ENCODE measurements at places on chromosomes 5 and 9. TPM values are rescaled to one million over a fixed set of nuclear protein-coding genes. Genes with fewer than 3 reads are reported as not detected.

KDM4C gene
- total RNA-seq, result 14.2 TPM

DNA sequence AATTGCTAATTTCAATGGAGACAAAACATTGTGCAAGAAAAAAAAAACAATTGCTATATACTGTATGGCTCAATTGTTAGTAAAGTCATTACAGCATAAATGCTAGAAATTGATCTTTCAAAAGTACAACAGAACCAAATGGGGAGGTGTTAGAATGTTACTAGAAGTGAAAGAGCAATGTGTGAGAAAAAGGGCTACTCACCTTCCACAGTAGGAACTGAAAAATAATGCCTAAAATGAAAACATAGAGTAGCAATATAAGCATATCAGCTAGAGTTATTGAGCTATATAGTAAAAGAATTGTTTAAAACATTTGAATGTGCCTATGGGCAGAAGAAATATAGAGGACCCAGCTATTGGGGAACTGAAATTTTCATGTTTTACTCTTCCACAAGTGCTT, 10.9 kb upstream of the RXFP3 start:
- DNase-seq, result no peak

GRCh38 chr9:33676746-33677505, 118.4 kb upstream of the PRSS3 start:
- DNase-seq, result peak; percentile 36

DNA sequence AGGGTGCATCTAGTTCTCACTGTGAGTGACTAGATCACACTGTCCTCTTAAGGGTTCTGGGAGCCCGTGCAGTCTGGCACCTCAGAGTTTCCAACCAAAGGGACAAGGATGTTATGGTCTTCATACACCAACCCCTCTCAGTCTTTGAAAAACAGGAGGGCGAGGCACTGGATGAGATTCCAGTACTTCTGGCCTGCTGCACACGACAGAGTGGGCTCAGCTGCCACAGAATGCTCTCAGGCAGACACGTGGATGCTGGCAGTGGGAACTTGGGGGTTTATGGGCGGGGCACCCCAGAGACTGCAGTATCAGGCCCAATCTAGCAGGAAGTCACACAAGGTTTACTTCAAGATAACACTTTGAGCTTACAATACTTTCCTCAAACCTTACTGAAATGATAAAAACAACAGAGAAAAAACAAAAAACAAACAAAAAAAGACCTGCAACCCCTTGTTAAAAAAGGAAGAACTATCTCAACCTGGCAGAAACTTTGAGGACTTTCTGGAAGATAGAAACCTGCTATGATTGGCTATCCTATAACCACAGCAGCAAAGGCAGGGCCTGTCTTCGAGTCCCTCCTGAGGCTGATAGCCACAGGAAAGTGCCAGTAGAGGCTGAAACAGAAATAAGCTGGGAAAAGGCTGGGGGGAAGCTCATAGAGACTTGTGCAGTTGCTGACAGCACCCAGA, 28.3 kb upstream of the TGFBR1 start:
- peak; percentile 37 for DNase-seq

- DNase-seq, result no peak
Measured at GRCh38 chr5:33975852-33976251, 8.6 kb downstream of the SLC45A2 start.

DNA sequence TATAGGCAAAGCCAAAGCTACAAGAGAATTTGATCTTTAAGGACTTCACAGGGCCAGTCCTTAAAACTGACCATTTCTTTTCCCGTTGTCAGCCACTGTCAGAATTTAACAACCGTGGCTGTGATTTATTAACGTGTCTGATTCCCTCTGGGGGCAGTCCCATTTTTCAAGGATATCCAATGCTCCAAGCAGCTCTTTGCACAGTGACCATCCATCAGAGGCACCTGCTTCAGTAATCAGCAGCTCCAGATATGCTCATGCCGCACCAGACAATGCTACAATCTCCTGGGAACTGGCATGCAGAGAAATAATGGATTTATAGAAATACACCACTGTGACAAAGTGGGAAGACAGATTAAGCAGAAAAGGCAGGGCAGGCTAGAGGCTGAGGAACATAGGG, 163.3 kb upstream of the PPP1R2B start:
- DNase-seq, result no peak

- DNase-seq, result no peak
Measured at GRCh38 chr5:102874054-102874453, 118.9 kb downstream of the PAM start.

DNA sequence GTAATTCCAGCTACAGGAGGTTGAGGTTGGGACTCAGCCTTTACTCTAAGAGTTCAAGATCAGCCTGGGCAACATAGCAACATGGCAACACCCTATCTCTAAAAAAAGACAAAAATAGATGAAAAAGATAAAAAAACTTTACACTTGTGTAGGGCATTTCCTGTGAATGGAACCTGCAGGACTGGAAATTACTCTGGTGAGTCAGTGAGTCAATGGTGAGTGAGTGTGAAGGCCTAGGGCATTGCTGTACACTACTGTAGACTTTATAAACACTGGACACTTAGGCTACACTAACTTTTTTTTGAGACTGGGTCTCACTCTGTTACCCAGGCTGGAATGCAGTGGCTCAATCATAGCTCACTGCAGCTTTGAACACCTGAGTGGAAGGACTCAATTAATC, 19.5 kb upstream of the ARSI start:
- no peak for DNase-seq

OGN gene
- total RNA-seq, result 8.1 TPM

- no peak for DNase-seq
Measured at GRCh38 chr5:178464431-178465048, 125.7 kb downstream of the COL23A1 start.

DNA sequence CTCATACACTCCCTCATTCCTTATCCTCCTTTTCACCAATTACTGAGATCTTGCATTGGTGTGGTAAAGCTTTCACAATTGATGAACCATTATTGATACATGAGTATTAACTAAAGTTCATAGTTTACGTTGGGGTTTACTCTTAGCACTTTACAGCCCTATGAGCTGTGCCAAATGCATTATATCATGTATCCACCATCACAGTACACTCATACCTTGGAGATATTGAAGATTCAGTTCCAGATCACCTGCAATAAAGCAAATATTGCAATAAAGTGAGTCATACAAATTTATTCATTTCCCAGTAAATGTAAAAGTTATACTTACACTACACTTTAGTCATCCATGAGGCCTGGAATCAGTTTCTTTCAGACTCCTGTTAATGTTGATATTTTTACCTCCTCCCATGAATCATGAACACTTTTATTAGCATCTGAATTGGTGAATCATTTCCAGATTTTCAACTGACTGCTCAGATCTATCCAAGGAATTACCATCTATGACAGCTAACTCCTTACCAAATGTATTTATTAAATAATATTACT, 546.6 kb upstream of the PTPRD start:
- no peak for DNase-seq

SLC6A7 gene
- not detected for total RNA-seq

DNA sequence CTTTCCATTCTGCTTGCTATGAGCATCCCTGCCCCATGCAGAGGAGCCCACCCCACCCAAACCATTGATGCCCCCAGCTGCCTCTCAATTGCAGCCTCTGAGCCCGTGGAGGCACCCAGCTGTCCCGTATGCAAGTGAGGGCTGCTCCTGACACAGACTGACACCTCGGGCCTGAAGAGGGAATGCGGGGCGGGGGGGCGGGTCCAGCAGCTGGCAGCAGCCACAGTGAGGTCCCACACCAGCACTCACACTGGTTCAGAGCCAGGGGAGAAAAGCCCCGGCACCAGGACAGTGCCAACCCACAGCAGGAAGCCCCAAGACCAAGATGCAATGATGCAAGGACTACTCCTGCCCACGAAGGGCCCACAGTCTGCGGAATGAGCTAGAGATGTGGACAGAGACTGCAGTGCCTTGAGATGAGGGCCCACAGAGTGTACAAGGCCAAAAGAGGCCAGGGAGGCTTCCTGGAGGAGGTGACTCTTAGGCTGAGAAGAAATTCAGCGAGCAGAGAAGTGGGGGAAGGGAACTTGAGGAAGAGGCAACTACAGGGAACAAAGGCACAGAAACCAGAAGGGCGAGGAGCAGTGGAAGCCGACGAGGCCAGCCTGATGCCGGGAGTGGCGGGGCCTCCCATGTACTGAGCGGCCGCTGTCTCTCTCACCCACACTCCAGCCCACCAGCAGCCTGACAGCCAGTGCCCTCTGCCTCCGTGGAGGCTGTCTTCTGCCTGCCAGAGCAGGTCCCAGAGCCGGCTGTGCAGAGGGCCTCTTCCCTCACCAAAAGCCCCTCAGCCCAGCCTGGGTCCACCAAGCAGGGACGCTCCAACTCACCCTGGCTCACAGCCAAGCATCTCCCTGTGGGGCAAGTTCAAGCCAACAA, 9.2 kb downstream of the EEIG1 start:
- no peak for DNase-seq

- no peak for DNase-seq
Measured at GRCh38 chr9:113677569-113677968, 198.5 kb upstream of the ZNF618 start.

GRCh38 chr9:87672586-87672985, 53.3 kb upstream of the CTSL start:
- no peak for DNase-seq

- DNase-seq, result no peak
Measured at GRCh38 chr5:147669169-147669869, 113.2 kb downstream of the JAKMIP2 start.

DNA sequence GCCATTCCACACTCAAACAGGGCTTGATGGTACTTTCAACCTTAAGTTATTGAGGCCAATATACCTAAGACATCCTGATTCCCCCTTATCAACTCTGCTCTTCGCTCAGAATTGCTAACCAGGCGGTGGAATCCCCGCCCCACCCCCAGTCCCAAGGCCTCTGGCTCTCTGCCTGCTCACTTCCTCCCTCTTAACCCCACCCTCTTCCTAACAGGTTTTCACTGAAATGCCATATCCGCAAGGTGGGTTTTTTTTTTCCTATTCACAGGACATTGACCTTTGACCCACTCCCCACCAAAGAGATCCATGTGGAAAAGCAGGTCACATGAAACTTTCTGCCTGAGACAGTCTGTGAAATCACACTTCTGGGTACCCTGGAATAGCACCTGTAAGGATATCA, 66.6 kb upstream of the IFNK start:
- peak; percentile 35 for DNase-seq

DNA sequence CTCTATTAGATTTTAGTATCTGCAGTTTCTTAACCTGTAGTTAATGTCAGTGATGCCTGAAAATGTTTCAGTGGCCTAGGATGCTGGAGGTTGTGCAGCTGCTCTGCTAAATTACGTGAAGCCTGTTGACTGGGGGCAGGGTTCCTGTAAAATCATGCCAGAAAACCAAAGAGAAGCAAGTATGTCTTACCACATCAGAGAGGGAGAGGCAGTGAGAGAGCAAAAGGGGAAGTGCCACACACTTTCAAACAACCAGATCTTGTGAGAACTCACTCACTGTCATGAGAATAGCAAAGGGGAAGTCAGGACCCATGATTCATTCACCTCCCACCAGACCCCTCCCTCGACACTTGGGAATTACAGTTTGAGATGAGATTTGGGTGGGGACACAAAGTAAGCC, 83.9 kb upstream of the CYLC2 start:
- no peak for DNase-seq

DNA sequence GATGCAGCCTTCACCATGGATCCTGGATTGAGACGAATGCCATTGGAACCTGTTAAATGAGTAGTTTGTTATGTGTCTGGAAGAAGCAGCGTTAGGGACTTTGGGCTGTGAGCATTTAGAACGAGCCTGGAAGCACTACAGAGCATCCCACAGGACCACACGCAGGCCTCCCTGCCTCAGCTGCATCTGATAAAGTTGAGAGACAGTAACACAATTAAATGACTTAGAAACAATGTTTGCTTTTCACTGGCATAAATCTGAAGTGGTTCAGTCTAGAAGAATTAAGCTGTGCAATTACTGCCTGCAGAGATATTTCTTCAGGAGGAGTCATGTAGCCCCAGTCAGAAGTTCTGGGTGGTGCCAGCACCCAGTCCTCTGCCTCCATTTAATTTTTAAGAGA, 9.8 kb upstream of the TLX3 start:
- no peak for DNase-seq

TUT7 gene
- total RNA-seq, result 15.9 TPM

DNA sequence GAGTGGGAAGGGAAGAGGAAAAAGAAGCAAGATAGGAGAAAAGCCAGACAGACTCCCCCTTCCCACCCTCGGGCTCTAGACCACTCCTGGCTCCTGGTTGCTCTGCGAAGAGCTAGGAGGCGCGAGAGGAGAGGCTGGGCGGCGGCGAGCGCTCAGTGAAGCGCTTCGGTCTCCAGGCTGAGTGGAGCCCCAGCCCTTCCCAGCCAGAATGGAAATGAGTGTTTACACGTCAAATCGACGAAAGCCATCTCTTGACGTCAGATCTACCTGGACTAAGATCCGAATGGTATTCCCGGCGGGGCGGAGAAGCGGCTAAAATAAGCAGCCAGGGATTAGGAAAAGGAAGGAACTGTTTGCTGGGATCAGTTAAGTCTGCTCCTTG, at the start of gene PCSK1:
PCSK1 (minus strand) TSS at position 183 of the 382 bp plus-strand sequence. CDS start 206 bp downstream, outside the sequence.
- DNase-seq, result no peak

GRCh38 chr5:122150215-122150614, 20.9 kb downstream of the ZNF474 start:
- DNase-seq, result no peak

DOCK2 gene
- total RNA-seq, result 7.5 TPM

PRDM9 gene
- not detected for total RNA-seq

ANKRD34B gene
- not detected for total RNA-seq
